Lower lobe of right lung (tissue), 2 donors: ENCODE measurements at places on chromosomes 7 and 10.

DNA sequence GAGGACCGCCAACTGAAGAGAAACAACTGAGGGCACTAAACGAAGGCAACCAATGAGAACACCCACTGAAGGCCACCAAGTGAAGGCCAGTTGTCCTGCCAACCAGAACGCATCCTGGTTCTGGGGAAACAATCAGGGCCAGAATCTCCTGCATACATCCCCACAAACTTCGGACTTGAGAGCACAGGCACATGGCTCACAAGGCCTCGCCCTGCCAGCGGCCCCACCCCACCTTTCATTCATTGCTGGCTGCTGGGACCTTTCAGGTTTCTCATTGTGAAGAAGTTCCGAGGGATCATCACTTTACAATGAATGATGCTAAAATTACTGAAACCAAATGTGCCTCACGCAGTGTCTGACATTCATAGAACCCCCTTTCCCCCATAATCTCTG, 79.2 kb upstream of the ABI1 start:
- no peak for DNase-seq

- DNase-seq: peak; percentile 53
Observed at GRCh38 chr10:79052291-79053080, 16.3 kb upstream of the ZMIZ1 start.

GRCh38 chr7:136324073-136324704, 347.0 kb upstream of the MTPN start:
- no peak for DNase-seq

DNA sequence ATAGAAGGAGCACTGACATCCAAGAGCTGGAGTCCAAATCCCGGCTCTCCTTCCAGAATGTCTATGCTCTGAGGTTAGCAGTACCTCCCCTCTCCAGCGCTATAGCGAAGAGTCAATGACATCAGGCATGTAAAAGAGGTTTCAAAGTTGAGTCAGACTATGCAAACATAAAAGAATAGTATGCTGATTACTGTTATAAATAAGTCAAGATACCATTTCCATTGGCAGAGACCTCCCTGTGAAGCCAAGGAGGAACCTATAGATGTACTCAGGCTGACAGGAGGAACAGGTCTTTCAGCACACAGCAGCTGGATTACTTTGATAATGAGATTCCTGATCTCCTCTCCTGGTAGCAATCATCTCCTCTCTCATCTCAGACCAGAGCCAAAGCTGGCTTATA, 103.9 kb upstream of the EFCAB10 start:
- DNase-seq: no peak

DNA sequence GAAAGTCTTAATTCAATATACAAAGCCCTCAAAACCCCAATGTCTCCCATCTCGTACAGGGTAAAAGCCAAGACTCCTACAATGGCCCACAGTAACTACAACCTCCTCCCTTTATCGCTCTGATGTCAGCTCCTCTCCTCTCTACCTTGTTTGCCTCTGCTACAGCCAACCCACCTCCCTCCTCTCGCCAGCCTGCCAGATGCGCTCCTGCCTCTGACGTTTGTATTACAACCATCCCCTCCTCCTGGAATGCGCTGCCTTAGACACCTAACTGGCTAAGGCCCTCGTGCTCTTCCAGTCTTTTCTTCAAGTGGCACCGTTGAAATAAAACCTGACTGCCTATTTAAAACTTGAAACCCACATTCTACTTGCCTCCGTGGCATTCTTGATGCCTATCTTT, 115.3 kb upstream of the MYO3A start:
- DNase-seq: no peak

DNA sequence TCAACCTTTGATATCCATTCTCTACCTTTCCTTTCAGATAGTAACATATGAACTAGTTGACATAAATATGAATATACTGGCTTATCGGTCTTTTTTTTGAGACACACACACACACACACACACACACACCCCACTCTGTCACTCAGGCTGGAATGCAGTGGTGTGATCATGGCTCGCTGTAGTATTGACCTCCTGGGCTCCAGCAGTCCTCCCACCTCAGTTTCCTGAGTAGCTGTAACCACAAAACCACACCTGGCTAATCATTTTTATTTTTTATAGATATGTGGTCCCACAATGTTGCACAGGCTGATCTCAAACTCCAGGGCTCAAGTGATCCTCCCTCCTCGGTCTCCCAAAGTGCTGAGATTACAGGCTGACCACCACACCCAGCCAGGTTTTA, 14.2 kb upstream of the NT5C3A start:
- no peak for DNase-seq

DNA sequence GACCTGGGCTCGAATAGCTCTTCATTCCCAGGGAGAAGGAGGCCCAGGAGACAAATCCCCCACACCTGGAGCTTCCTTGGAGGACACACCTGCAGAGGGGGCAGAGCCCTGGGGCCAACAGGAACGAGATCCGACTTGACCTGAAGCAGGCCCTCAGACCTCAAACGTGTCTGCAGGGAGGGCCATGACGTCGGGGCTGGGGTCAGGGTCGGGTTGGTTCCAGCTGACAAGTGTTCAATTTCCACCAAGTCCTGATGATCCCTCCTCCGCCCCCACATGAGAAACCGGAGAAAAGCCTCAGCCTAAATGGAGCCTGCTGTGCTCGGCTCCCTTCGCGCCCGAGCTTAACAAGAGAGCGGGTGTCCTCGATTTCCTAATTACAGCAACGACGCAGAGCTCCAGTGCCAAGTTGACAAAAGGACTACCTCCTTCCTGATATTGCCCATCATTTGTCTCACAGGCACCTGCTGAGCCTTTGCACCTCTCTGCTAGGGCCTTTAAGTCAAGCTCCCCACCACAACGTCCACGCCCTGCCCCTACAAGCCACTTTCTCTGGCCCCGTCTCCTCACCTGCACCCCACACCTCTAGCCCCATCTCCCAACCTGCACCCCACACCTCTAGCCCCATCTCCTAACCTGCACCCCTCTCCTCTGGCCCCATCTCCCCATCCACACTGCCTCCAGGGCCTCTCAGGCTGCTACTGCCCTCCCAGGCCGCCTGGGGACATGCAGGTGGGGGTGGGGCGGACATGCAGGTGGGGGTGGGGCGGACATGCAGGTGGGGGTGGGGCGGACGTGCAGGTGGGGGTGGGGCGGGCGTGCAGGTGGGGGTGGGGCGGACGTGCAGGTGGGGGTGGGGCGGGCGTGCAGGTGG, 519.4 kb downstream of the GLRX3 start:
- DNase-seq: no peak

GRCh38 chr10:12699781-12700556, 301.5 kb downstream of the CCDC3 start:
- DNase-seq: no peak
